K562 (cell line): ENCODE measurements at places on chromosomes 2 and 18.
A peak's percentile ranks its signal among the peaks of the same experiment; 100 is the strongest.

DNA sequence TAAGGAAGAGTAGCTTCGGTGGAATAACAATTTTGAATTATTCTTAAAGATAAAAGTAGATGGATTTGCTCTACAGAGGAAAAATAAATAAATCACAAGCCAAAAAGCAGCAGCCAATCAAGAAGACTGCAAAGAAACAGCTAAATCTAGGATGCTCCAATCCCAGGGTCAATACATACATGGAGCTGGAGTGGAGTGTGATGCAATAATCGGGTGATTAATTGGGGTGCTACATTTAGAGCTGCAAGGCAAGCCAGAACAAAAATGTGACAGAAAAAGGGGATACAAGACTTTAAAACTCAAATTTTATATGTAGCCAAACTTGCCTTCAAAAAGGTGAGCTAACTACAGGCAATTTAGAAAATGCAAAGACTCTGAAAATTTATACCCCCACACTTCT, 215.8 kb downstream of the TCF4 start:
- DNase-seq, result no peak

GRCh38 chr2:186918495-186918894, 69.5 kb upstream of the ZSWIM2 start:
- no peak for DNase-seq

DNA sequence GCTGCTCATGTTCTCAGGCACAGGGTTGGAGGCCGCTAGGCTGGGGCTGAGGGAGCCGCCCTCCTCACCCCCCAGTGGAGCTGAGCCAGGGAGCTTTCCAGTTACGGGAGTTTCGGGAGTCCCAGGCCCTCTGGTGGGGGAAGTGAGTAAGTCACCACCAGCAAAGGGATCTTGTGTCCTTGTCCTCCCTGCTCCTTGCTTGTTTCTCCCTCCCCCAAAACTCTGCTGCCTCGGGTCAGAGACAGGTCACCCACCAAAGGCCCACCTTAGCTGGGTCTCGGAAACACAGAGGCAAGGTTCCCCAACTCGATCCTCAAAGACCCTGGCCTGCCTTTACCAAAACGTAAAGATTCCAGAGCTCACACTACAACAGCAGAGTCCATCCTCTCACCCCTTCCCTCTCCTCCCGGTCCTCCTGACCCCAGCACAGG, 60.5 kb upstream of the POMC start:
- peak; percentile 91 for DNase-seq

DNA sequence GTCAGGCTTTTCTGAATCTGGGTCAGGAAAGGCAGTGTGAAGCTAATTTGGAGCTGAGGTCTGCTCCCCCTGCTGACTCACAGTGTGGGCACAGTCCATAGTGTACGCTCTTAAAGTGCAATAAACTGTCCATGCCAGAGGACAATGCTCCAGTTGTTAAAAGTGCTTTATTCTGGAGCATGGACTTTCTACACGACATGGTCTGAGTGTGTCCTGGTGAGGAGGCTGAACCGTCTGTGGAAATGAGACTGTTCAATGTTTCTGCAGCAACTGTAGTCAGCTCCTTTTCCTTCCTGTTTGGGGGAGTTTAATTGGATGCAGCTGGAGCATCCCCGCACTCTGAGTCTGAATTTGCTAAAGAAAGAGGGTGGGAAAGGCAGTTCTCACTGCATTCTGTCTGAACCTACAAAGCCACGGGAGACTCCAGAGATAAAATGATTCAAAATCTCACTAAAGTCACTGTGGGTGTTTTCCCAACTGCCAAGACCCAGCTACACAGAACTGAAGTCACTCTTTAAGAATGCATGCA, 110.2 kb upstream of the TRIB2 start:
- DNase-seq, result peak; percentile 33

GRCh38 chr2:15498554-15498953, 62.6 kb downstream of the NBAS start:
- DNase-seq, result no peak
